ENCODE measurements at places on chromosomes 12 and 14.

- no peak for DNase-seq
Observed at GRCh38 chr12:108328420-108328819, 10.7 kb downstream of the CMKLR1 start.

DNA sequence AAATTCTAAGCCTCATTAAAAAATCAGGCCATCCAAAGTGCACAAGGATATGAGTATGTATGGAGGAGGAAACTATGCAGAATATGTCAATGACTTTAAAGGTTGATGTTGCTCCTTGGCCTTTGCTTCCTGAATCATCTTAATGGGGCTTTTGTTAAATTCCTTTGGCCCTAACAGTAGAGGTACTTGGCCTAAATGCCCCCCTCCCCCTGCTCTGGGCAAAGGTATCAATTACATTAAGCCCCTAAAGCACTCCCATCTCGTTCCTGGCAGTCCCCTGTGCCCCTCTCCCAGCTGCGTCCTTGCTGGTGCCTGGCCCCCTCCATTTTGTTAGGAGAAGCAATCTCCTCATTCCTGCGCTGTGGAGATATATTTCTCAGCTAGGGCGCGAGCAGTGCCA, 4.8 kb downstream of the COPZ1 start:
- no peak for DNase-seq

DNA sequence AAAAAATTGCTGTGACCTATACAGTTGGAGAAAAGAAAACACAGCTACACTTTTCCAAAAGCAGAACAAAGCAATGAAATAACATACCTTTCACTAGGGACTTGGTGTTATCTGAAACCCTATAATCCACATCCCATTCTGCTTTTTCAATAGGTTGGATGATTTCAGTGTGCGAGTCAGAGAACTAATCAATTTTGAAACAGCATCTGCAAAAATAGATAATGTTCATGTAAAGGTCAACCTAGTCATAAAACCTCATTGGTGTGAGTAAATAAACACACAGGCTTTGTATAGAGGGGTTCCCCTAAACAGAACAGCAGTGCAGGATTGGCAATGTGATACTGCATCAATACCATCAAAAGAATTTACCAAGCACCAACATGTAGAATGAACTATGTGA, 173.0 kb upstream of the G2E3 start:
- DNase-seq, result no peak

GRCh38 chr14:97095269-97095668, 298.1 kb downstream of the VRK1 start:
- no peak for DNase-seq

- no peak for DNase-seq
Observed at GRCh38 chr12:2891240-2892053, 756 bp downstream of the TULP3 start.

- DNase-seq, result peak; percentile 89
Observed at GRCh38 chr12:88035271-88035906, 6.2 kb upstream of the C12orf50 start.

DNA sequence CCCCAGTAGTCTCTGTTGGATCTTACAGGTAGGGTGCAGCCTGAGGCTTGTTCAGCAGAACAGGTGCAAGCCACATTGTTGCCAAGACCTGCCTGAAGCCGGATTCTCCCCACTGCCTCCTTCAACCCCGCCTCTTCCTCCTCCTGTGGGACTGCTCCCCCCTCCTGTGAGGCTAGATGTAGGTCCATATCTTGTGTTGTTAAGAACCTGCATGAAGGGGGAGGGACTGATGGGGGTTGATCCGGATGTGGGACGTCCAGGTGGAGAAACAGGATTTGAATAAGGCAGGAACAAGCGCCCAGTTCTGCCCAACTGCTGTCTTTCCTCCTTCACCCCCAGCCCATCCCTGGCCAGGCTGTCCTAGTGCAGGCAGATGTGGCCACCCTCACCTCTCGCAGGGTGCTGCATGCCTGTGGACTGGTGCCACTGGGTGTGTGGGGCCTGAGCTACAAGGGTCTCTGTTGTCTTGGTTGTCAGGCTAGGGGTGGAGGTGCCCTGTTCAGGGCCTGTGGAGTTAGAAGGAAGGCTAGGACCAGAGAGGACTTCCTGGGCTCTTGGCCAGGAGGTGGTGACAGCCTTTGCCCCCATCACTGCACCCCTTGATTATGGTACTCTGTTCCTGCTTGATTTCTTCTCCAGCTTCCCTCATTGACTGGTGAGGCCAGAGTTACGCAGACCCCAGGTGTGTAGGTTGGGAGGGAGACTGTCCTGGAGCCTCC, 1.4 kb downstream of the NR4A1 start:
- DNase-seq, result no peak

GRCh38 chr14:73712540-73713180, 1.5 kb downstream of the PNMA1 start:
- peak; percentile 69 for DNase-seq

DNA sequence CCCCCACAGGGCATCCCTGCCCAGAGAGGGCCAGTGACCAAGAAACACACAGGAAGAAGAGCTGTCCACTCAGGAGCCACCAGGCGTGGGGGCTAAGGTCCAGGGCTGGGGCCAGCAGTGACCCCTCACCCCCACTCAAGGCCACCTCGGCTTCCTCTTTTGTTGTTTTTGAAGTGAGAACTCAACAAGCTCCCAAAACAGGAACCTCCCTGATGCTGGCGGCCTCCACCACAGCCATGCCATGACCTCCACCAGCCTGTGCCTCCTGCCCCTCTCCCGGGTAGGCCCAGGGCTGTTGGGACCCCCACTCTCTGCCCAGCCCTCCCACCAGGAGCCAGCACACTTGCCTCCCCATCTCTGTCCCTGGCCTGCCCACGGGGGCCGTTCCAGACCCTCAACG, 7.8 kb downstream of the AKT1 start:
- DNase-seq, result no peak

DNA sequence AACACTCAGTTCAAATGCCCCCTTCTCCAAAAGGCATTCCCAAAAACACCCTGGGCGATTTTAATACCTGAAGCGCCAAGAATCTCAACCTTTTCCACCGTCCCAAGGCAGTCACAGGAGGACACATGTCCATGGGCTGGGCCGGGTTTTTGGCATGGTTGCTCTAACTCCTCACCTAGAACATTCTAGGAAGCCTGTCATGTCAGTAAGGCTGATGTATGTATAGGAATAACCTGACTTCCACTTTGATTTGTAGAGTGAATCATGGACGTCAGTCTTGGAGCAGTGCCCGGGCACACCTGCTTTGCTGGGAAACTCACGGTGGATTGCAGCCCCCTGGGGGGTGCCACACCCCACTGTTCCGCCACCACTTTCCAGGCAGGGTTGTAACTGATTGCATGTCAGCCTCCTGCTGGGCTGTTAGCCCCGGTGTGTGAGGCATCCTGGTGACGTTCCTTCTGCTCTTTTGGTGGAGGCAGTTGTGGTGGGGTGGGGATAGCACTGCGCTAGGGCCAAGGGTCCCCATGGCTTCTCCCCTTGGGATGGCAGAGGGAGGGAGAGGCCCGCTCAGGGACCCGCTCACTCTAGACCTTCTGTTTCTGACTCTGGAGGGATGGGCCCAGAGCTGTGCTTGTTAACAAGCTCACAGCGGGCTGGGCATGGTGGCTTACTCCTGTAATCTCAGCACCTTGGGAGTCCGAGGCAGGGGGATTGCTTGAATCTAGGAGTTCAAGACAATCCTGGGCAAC, 35.2 kb upstream of the FAM181A start:
- no peak for DNase-seq

DNA sequence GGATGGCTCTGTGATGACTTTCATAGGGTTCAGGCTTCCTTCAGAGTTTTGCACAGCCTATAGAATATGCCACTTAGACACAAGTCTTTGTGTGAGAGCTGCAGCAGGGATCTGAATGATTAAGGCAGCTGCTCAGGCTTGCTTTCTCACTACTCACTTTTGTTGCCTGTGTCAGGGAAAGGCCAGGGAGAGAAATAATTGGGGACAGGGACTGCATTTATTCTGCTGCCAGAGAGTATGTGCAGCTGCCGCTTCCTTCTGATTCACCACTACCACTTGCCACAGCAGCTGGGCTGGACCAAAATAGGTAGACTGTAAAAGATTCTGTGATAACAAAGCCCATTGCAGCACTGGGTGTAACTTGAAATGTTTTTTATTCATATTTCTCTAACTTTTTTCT, 49.7 kb downstream of the TRMT5 start:
- DNase-seq, result no peak

DNA sequence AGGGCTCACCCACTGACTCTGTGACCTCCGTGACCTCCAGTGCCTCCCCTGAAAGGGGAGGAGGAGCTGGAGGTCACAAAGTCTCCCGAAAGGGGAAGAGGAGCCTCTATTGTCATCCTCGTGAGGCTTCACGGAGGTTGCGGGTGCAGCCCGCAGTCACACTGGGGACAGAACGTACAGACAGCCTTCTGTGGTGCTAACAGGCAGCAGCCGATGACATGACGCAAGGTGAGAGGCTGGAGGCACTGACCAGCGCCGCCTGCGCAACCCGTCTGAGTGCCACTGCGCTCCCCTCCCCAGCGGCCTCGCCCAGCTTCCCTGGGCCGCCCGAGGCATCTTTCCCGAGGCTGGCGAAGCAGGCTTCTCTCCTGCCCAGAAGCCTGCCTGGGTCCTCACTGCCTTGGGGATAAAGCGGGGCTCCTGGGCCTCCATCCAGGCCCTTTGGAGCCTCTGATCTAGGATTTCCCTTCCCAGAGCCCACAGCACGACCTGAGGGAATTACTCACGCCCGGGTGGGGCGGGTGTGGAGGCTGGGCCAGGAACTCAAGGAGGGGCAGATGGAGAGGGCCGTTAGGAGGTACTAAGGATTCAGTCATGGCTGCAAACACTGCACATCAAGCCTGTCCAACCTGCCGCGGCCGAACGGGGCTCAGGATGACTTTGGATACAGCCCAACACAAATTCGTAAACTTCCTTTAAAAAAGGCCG, 12.3 kb upstream of the LBHD2 start:
- no peak for DNase-seq

DNA sequence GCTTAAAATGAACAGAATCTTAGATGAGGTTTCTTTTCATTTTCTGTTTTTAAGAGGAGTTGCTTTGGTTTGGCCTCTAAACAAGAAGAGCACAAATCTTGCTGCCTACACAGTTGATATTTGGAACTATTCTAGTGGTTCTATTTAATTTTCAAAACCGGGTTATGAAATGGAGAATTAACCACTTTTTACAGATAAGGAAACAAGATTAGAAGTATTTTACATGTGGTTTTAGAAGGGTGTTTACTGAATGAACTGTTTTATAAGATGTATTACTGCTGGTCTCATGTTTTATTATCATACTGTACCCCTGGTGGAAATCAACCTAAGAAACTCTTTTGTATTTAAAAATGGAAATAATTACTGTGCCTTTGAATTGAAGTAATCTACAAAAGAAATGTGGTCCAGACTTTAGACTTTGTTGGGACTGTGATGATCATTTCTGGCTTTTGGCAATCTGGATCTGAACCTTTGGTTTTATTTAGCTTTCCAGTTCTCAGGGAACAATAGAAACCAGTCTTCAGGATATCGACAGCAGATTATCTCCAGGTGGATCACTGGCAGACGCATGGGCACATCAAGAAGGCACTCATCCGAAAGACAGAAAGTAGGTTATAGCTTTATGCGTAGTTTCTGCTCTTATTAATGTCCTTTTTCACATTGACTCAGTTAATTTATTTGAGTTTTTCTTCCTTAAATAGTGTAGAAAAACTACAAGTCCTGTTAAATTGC, 43.2 kb downstream of the TBK1 start:
- DNase-seq, result no peak

DNA sequence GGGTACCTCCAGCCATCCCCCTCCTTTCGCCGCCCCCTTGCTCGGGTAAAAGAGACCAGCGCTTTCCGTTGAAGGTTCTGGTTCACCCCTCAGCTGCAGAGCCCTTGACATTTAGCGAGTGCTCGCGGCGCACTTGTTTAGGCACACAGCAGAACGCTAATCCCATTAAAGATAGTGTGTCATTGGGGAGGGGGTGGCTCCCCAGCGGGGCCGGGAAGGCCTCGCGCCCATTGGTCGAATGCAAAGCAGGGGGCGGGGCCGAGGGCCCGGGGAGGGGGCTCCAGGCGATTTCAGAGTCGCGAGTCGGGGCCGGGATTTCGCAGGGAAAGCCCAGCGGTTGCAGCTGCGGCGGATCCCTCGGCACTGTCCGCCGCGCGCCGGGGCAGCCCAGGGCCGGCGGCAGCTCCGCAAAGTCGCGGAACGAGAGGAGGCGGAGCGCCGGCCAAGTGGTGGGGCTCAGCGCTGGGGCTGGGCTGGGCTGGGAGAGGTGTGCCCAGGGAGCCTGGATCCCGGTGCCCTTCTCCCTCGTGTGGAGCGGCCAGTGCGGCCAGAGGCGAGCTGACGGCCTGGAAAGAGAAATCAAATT, 122.9 kb downstream of the TSPAN9 start:
- DNase-seq, result no peak

- DNase-seq, result no peak
Observed at GRCh38 chr14:104598910-104599273, 5.7 kb downstream of the TMEM179 start.

- no peak for DNase-seq
Observed at GRCh38 chr14:94952097-94952496, 182.2 kb upstream of the GSC start.

GRCh38 chr14:58215191-58215914, 15.4 kb downstream of the ACTR10 start:
- no peak for DNase-seq

- DNase-seq, result no peak
Observed at GRCh38 chr12:54222609-54223008, 33.8 kb upstream of the SMUG1 start.

DNA sequence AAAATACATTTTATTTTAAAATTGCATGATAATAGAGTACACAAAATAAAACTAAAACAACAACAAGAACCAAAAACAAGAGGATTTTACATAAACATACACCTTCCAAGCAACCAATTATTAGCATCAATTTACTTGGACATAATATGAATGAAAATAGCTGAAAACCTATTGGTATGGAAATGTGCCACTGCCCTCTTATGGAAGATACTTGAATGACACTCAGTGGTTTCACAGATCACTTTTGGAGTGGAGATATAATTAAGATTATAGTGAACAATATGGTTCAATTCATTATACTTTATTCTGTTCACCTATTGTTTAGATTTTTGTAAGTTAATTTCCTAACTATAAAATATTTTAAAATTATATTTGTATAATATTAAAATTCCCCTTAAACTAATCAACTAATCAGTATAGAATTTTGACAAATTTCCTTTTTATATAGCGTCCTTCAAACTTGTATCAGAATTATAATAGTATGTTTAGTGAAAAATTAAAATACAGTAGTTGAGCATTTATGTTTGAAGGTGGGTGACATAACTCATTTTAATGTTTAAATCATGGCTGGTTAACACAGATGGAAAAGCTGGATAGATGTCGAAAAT, 70.1 kb downstream of the SLC6A15 start:
- peak; percentile 18 for DNase-seq

GRCh38 chr12:27164330-27165040, 79.6 kb upstream of the STK38L start:
- DNase-seq, result no peak

DNA sequence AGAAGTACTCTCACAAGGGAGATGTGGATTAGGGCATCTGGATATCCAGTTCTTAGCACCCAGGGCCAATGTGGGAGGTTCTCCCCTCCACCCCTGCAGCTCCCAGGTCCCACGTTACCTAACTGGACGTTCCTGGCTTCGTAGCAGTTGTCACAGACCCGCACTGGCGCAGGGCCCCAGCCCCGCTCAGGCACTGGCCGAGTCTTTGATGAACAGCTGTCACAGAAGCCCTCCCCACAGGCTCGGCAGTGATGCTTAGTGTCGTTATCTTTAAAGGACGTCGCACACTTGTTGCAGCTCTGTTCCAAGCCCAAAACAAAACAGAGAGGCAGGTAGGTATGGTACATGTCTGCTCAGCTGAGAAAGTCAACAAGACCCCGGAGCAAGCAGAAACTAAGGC, 48.4 kb downstream of the DCAF4 start:
- DNase-seq, result no peak

- DNase-seq, result no peak
Observed at GRCh38 chr14:87264272-87264785, 728.7 kb downstream of the GALC start.

GRCh38 chr12:3483089-3483488, 7.9 kb upstream of the PRMT8 start:
- no peak for DNase-seq
